ENCODE measurements at places on chromosomes 3 and 15.

DNA sequence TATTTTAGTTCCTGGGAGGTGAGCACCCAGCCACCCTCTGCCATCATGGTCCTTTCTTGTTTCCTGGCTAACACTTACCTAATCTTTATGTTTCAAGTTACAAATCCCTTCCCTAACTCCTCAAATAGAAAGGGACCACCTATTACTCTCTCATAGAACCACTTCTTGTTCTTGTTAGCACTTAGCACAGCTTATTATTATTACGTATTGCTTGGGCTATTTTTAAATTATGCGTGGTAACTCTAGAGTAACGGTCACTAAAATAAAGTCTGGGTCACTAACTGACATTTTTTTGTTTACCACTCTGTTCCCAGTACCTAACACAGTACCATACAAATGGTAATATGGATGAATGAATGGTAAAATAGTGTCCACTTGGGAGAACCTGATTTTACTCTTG, 141.9 kb downstream of the LRTM1 start:
- DNase-seq = no peak

DNA sequence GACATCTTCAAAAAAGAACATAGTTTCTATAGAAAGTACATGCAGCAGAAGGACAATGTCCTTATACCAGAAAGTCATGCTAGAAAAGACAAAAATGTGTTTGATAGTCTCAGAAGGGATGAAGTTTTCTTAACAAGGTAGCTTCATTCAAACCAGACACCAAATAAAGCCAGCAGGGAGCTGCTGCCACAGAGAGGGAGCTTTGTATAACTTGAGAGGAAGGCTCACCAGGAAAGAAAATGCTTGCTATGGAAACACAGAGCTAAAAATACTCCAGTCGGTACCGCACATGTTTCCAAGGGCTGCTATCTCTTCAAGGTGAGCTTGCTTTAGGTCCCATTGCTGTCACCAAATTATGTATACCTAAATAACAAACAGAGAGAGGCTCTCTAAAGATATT, 1074.8 kb upstream of the ALCAM start:
- DNase-seq = peak; percentile 77

DNA sequence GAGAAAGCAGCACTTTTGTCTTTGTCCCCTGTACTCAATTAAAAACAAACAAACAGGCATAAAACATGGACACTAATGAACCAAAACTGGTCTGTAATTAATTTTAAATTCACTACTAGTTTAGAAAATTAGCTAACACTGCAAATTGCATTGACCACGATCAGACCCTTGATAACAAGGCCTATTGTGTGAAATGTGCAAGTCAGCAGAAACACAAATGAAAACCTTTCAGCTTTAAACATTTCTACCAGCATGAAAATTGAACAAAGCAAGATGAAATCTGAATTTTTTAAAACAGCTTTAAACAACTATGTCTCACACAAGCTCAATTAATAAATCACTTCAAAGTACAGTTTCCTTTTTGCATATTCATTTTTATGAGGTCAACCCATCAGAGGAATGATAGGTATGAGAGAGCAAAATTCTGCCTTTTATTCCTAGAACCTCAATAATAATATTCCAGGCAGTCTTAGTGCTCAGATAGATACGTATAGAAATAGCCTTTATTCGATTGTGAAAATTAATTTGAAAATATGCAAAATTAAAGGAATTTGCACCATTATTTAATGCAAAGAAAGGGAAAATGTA, 27.0 kb upstream of the CHMP2B start:
- DNase-seq = no peak

DNA sequence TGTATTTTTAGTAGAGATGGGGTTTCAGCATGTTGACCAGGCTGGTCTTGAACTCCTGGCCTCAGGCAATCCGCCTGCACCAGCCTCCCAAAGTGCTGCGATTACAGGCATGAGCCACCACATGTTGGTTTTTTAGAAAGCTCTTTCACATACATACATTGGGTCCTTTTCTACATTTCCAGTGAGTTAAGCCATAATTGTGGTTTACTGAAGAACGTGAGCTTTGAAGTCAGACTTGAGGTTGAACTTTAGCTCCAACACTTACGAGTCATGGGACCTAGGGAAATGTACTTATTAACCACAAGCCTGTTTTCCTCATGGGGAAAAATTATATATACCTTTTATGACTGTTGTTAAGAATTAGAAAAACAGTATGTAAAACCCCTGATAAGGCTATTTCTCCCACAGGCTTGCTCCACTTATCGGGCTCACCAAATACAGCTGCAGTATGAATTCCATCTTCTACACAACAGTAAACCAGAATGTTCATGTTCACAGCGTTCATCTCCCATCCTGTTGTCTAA, 39.0 kb downstream of the GPR160 start:
- DNase-seq = no peak

DNA sequence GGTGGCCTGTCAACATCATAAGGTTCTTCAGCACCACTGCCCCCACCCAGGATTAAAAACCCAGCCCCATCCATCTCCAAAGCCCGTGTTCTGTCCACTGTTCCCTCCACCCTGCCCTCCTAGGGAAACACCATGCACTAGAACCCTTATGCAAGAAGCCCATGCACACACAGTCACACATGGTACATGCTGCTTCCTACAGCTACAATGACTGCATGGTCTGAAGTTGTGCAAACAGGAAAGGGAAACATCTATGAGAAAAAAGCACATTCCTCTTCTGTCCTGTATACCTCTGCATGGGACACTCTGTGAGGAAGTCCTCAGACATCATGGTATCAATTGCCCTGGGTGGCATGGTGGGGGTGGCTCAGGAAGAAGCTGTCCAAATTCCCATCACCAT, 108.6 kb upstream of the MRPS22 start:
- DNase-seq = no peak

Data from OCI-M1 (cell line).